ENCODE measurements at places on chromosomes 7 and 10.

DNA sequence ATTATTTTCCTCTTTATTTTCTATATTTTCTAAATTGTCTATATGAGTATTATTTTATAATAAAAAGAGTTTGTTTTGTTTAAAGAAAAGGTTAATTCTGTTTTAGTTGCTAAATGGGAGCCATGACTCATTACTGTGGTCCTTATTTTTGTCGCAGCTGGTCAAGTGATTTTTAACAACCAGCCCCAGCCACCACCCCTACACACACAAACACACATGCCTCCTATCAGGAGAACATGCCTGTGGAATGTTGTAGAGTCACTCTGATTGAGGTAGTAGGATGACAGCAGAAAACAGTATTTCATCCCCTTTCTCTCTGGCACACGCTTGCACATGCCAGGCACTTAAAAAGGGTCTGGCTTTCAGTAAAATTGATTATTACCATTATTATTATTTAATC, 68.6 kb upstream of the GDF10 start:
- DNase-seq, result no peak

DNA sequence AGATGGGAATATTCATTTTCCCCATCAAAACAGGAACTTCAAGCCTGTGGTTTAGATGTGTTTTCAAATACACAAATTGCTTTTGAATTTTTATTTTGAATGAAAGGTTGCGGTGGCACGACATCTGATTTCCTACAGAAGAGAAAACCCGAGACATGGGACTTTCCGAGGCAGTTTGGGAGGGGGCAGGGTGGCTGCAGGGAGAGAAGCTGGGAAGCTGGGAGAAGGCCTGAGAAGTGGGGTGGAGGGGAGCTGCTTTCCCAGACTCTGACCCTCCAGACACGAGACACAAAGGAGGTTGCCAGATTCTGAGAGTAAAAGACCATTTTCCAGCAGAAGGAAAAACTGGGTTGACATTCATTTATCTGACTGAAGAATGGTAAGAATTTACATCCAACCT, 19.6 kb downstream of the TMEM176A start:
- DNase-seq, result no peak

DNA sequence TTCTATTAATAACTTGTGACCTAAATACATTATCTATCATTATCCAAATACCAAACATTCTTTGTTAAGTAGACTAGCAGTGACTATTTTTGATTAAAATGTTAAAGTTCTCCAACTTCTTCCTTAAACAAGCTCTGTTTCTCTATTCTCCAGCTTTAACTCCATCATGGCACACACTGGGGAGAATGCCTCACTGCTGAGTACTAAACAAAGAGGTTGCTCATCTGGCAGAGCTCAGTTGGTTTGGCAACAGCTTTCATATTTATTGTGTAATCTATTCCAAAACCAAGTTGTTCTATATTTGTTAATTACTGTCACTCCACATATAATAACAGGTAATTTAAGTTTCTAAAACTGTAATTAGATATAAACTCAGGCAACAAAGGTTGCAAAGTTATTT, 89.6 kb downstream of the USP6NL start:
- DNase-seq, result no peak

DNA sequence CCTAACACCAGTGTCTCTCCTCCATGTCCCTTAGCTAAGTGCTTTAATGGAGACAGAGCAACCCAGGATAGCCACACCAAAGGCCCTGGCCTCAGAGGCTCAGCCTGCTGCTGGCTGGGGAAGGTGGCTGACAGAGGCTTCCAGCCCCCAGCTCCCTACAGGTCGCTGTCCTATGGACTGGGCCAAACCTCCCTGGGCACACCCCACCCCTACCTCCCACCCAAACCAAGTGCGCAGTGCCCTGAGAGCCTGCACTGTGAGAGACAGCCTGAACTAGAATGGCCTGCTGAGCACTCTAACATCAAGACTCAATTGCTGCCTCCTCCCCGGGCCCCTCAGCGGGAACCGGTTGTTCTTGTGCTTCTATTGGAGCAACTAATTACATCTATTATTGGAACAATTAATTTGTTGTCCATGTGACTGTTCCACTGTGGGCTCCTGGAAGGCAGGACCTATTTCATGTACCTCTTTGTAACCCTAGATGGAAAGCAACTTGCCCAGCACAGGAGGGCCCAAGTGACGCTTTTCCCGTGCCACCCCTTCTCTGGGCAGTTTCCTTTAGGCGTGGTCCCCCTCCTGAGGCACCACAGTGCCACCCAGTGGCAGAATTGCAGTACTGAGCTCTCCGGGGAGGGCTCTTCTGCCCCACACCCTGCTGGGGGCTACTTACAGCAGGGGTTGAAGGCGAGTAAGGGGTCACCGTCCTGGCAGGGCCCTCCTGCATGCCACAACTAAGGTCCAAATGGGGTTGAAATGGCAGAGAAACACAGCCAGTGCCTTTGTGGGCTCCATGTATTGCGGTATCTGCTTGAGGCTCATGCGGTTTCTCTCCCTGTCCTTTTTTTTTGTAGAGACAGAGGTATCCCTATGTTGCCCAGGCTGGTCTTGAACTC, 63.7 kb upstream of the WAPL start:
- DNase-seq, result peak; percentile 76

DNA sequence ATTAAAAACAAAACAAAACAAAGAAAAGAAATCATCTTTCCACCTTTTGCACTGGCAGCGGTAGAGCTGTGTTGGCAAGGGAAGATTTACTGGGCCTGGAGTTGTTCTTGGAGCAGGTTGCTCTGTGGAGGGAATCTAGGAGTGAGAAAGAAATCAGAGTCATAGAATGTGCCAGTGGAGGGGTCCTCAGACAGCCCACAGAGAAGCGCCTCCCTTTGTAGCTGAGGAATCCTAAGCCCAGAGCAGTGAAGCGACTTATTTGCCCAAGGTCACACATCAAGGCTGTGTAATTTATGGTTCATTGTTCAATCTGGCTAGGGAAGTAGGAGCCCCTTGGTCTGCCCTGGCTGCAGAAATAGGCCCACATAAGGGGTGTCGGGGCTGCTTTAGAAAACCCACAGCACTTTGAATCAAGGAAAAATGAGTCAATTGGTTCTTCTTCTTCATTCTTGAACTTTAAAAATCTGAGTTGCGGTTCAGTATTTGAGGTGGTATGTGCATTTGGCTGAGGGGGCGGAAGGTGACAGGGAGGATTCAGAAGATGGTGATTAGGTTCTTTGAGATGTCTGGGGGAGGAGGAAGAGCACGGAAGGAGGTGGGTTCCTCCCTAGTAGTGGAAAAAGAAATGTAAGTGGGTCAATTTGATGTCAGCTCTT, 253.7 kb downstream of the PTEN start:
- no peak for DNase-seq

GRCh38 chr7:138729444-138729843, 28.3 kb upstream of the SVOPL start:
- DNase-seq, result no peak

DNA sequence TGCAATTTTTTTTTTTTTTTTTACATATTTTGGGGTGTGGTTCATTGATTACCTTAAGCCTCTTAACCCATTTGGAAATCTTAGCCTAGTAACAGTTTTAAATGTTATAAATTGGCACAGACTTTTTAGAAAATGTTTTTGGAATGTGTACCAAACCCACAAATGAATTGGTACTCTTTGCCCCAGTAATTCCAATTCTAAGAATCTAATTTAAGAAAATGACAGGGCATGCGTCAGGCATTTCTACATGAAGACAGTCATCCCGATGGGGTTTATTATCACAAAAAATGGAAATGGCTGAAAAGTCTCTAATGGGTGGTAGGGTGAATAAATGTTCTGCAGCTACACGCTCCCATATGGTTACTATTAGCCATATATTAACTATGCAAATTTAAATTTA, 54.9 kb downstream of the ITIH5 start:
- no peak for DNase-seq

- peak; percentile 25 for DNase-seq
These were observed 175.1 kb downstream of the AVL9 start for GRCh38 chr7:32670110-32671025.

DNA sequence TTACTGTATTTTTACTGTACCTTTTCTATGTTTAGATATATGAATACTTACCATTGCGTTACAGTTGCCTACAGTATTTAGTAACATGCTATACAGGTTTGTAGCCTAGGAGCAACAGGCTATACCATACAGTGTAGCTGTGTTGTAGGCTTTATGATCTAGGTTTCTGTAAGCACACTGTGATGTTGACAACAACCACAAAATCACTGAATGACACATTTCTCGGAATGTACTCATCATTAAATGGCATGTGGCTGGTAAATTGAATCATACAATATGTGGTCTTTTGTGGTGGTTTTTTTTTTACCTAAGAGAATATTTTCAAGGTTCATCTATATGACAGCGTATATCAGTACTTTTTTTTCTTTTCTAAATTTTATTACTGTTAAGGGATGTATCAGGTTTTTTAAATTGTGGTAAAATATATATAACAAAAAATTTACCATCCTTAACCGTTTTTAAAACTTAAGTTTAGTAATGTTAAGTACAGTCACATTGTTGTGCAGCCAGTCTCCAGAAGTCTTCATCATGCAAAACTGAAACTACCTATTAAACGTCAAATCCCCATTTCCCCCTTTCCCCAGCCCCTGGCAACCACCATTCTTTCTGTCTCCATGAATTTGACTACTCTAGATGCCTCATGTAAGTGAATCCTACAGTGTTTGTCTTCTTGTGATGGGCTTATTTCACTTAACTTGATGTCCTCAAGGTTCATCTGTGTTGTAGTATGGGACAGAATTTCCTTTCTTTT, 21.5 kb downstream of the BTAF1 start:
- DNase-seq, result no peak

DNA sequence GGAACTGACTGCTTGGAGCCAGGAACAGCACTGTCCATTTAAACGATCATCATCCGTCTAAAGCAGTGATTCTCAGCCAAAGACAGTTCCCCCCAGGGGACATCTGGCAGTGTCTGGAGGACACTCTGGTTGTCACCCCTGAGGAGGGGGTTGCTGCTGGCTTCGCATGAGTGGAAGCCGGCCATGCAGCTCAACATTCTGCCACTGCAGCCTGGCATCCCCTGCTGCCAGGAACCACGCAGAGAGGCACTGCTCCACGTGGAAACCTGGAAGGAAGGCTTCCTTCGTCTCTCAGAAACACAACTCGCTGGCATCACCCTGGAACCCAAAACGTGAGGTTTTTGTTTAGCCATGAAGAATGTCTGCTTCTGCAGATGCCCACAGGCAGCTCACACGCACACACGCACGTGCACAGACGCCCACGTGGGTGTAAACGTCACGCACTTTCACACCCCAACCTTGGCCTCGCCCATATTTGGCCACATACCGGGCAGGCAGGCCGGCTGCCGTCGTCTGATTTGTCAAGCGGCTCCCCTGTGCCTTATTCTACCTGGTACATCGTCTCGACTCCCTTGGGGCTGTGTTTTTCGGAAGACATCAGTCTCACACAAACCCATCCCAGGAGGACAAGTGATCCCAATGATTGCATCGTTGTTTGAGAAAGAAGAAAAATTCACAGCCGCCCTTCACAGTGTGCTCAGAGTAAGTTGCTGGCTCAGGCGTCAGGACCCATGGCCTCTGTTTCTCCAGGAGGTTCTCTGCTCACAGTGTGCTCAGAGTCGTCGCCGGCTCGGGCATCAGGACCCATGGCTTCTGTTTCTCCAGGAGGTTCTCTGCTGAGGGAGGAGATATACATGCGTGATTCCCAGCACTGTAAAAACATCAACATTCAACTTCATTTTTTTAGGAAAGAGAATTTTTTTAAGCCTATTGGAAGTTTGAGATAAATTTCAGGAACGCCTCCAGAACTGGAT, 127.2 kb upstream of the PPP2R2D start:
- DNase-seq, result no peak

GRCh38 chr7:111459757-111460280, 102.5 kb downstream of the IMMP2L start:
- DNase-seq, result no peak

DNA sequence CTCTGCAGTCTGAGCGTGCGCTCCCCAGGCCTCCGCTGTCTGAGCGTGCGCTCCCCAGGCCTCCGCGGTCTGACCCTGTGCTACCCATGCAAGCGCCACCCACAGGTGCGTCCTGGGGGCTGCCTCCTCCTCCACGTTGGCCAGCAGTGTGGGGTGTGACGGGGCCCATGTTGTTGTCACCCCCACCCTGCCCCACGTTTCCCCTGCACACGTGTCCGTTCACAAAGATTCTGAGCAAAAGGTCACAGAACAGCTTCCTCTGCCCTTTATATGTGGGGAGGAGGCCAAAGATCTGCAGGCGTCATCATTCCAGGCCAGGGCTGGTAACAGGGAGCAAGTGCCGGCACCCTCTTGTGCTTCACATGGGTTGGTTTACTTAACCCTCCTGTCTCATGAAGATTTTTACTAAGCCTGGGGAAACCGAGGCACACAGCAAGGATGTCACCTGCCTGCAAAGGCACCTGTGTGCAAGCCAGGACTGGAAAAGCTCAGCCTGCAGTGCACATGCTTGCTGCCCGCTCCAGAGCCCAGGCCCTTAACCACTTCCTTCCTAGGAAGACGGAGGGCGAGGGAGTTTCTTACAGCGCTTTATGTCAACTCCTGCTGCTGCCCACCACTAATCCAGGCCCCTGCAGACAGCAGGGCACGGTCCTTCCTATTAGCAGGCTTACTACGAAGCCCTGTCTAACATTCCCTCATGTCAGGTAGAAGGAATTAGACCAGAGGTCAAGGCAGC, 4.8 kb downstream of the GPR146 start:
- DNase-seq, result no peak

GRCh38 chr10:59864141-59864962, 42.0 kb downstream of the CCDC6 start:
- no peak for DNase-seq

DNA sequence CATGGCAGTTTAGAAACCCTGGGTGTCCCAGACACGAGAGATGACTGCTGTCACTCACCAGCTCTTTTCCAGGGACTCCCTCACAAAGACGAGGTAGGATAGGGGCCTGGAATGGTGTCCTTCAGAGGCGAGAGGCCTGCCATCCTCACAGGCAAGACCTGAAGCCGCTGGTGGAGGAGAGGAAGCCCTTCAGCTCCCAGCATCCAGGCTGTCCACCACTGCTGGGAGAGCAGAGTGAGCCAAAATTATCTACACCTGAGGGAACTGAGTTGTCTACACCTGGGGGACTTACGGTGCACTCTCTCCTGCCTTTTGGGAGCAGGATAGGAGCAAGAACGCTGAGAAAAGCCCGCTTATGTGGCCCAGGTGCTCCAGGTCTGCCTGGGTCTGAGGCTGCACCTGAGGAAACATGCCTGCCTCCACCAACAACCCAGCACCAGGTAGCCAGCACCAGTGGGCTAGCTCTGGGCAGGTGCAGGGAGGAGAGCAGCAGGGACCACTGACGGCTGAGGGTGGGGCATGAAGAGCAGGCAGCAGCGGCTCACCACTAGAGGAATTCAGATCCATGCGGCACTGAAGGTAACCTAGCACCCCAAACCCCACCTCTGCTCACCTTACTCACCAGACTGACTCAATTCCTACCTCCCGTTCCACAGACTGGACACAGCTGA, 357.2 kb downstream of the SH2D4B start:
- DNase-seq, result no peak

DNA sequence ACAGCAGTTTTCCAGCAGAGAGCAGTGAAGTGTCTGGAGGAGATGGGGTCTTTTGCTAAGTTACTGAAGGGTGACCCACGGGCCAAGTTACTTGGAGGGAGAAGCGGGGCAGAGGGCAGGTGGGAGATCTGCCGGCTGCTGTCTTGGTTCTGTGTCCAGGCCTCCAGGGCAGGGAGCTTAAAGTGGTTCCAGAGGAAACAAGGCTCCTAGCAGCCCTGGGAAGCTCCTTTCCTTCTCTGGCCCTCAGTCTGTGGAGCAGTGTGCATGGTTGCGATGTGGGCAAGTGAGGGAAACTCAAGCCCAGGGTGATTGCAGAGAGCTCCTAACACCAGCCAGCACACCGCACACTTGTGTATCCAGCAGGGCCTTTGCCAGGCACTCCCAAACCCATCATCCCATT, 6.3 kb downstream of the GHRHR start:
- no peak for DNase-seq
